ENCODE measurements at places on chromosomes 16 and 17. TPM values are rescaled to one million over a fixed set of nuclear protein-coding genes. Genes with fewer than 3 reads are reported as not detected.

Gene NUPR1
- total RNA-seq: 8.2 TPM

Gene NOL11
- total RNA-seq: 81.8 TPM

Gene EME1
- 24.4 TPM for total RNA-seq

DNA sequence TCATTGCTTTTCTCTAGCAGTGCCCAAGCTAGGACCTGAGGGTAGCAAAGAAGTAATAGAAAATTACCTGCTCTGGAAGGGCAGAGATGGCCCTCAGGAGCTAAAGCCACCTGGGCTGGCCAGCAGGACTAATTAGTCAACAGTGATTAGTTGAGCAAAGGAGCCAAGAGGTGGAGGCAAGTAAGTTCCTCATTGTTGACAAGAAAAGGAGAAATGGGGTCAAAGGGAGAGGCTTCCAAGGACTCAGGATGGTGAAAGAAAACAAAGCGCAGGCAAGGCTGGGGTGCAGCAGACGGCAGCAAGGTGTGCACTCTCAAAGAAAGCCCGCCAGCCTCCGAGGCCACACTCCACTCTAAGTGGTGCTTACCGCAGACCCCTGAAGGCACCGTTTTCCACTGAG lies 44.6 kb downstream of the CMTM4 start:
- no peak for DNase-seq

GRCh38 chr16:5467552-5467951 lies 370.0 kb upstream of the EEF2KMT start:
- DNase-seq: no peak

DNA sequence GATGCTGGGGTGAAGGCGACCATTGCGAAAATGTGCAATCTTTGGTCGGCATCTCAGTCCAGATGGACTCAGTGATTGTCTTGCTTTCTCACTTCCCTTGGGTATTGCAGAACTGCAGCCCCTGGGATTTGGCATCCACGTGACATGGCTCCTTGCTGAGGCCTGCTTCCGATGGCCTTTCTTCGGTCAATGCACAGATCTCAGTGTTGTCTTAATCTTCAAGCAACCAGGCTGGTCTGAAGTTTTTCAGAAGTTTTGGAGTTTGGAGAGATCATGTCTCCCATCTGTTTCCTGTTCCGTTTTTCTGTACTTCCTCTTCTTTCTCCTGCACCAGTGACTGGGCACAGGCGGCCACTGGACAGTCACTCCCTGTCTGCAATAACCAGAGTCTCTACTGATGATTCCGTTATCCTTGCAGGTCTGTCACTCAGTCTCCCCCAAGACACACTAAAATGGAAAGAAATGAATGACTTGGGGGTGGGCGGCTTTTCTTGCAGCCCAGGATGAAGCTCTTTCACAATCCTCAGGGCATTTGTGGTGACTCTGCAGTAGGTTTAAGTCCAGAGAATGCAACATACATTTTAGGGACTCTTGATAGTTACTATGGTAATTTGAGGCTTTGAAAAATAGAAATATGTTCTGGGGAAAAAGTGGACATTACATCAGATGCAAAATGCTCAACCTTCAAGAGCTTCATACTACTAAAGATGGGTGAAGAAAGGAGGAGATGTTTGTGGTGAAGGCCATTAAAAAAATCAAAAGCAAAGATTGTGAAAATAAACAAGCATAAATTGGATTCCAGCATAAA lies 106.3 kb upstream of the ZFHX3 start:
- DNase-seq: no peak

- DNase-seq: peak; percentile 32
These were observed 77.4 kb upstream of the MAF start for GRCh38 chr16:79677799-79678530.

- no peak for DNase-seq
These were observed 753 bp downstream of the SLC16A11 start for GRCh38 chr17:7043182-7043496.

DNA sequence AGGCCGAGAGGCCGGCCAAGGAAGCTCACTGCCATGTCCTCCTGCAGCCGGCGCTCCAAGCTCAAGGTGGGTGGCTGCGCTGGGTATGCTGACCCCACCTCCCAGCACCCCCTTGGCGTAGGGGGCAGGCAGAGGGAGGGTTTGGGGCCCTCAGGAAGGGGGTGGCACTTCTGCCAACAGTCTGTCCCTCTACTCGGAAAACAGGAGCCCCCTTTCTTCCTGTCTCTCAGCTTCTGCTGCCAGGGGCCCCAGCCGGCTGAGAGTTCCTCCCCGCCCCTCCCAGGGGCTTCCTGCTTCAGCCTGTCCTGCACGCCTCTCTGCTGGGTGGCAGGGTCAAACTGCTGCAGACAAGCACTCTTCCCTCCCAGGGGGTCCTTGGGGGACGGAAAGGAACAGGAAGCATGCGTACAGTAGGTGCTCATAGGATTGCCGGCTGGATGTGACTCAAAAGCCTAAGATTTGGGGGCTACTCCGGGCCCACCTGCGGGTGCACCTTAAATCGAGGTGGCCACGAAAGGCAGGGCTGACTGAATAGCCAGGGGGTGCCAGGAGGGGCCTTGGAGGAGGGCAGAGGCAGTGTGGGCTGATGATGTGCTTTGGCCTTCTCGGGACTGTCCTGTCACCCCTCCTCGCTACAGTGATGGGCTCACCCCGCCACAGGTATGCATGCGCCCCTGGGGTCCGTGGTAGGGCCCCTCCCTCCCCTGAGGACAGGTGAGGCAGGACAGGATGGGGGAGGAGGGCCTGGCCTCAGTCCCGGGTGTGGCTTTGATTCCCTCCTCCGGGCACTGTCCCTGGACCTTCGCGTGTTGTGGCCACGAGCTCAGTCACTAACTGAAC lies 4.0 kb downstream of the CBX2 start:
- no peak for DNase-seq
